ENCODE measurements at places on chromosomes 16 and 17. TPM values are rescaled to one million over a fixed set of nuclear protein-coding genes. Genes with fewer than 3 reads are reported as not detected.

DNA sequence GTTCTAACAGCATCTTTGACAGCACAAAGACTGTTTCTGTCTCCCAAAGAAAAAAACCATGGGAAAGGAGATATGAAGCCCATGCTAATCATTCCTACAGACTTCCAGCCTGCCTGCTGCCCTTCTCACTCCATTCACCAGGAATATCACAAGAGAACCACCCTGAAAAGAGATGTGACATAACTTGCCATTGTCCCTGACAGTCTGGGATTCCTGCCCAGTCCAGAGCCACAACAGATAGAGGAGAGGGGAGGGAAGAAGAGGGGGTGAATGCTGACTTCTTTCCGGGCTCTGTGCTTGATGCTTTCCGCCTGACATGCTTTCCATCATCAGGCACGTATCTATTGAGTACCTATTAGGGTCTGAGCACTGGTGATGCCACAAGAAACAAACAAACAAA, 31.6 kb upstream of the ASIC2 start:
- H3K4me3 ChIP-seq, result no peak overlapping the region
- H3K4me1 ChIP-seq, result no peaks in the 10 kb centered on the region
- no peak overlapping the region for H3K27ac ChIP-seq
- H3K36me3 ChIP-seq, result no peaks in the 10 kb centered on the region

DNA sequence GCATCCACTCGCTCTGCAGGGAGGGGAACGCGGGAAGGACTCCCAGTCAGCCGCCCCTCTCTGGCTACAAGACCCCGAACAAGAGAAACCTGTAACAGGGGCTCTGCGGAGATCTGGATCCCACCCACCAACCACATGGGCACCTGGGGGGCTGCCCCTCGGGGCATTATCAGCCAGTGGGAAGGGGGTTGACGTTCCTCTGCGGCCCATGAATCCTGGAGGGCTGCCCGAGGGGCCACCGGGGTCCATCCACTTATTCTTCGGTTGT, 1.8 kb upstream of the PCGF2 start:
- H3K4me1 ChIP-seq, result peaks cover 27% of the 10 kb centered on the region
- no peaks in the 10 kb centered on the region for H3K27me3 ChIP-seq
- H3K4me3 ChIP-seq, result peak overlapping the region; percentile 84
- H3K27ac ChIP-seq, result peak overlapping the region; percentile 93

DNA sequence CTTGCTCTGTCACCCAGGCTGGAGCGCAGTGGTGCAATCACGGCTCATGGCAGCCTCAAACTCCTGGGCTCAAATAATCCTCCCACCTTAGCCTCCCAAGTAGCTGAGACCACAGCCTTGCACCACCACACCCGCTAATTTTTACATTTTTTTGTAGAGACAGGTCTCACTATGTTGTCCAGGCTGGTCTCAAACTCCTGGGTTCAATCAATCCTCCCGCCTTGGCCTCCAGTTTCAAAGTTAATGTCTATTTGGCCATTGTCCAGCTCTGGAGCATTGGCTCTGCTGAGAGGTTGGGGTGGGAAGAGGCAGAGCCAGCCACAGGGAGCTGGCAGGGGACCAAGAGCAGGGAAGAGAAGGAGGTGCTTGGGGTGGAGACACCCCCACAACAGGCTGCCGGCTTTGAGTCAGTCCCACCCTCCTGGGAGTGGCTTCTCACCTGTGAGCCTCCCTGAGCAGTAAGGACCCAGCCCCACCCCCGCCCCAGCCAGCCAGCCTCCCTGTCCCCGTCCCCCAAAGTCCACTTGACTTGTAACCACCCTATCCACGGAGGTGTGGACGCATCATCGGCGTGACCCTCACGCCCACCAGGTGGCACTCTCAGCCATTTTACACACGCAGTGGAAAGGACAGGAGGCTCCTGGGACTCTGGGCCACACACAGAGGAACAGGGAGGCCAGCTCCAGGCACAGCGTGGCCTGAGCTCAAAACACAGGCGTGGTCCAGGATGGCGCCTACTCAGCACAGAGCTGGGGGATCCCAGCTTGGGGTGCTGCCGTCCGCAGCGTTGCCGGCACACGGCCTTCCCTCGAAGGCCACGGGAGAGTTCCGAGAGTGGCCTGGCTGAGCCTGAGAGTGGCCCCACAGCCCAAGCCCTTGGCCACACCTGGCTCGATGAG, 22.8 kb upstream of the PVALEF start:
- peak overlapping the region; percentile 37 for H3K4me3 ChIP-seq
- peak; percentile 82 for DNase-seq
- H3K4me1 ChIP-seq, result no peaks in the 10 kb centered on the region
- no peaks in the 10 kb centered on the region for H3K36me3 ChIP-seq
- H3K27me3 ChIP-seq, result no peaks in the 10 kb centered on the region

DNA sequence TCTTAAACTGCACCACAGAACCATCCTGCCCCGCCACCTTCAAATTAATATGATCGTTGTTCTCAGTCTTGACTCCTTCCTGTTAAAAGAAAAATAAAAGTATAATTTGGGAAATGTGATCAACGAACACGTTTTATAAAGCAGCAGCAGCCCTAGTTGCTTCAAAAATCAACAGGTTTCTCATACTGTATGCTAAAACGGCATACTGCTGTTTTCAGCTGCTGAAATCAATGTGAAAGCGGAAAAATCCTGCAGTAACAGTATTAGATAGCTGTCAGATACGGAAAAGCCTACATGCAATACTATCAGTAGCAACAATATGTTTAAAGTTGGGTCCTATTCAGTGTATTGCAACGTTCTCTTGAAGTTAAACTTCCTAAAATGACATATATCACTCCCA, 1.6 kb downstream of the SUMO2 start:
- H3K4me3 ChIP-seq, result peak overlapping the region; percentile 98
- H3K27ac ChIP-seq, result peak overlapping the region; percentile 99
- no peaks in the 10 kb centered on the region for H3K36me3 ChIP-seq
- no peaks in the 10 kb centered on the region for H3K4me1 ChIP-seq
- no peak for DNase-seq

- peaks cover 17% of the 10 kb centered on the region for H3K36me3 ChIP-seq
- peaks cover 3% of the 10 kb centered on the region for H3K4me1 ChIP-seq
- no peak overlapping the region for H3K27ac ChIP-seq
- no peaks in the 10 kb centered on the region for H3K27me3 ChIP-seq
- no peak overlapping the region for H3K4me3 ChIP-seq
Measured at GRCh38 chr17:2693561-2694380, 17.8 kb downstream of the CLUH start.

GRCh38 chr17:41009301-41009760, 403 bp upstream of the KRTAP3-1 start:
- H3K4me3 ChIP-seq, result no peak overlapping the region
- no peaks in the 10 kb centered on the region for H3K27me3 ChIP-seq
- DNase-seq, result no peak
- no peak overlapping the region for H3K27ac ChIP-seq

GRCh38 chr17:27770877-27771276, 29.5 kb downstream of the NOS2 start:
- H3K4me3 ChIP-seq, result no peak overlapping the region
- no peak overlapping the region for H3K27ac ChIP-seq
- H3K4me1 ChIP-seq, result no peaks in the 10 kb centered on the region
- H3K36me3 ChIP-seq, result no peaks in the 10 kb centered on the region

- DNase-seq, result no peak
- no peak overlapping the region for H3K4me3 ChIP-seq
- H3K27me3 ChIP-seq, result no peaks in the 10 kb centered on the region
- no peaks in the 10 kb centered on the region for H3K36me3 ChIP-seq
Measured at GRCh38 chr16:89498839-89499238, 8.5 kb upstream of the ANKRD11 start.

DNA sequence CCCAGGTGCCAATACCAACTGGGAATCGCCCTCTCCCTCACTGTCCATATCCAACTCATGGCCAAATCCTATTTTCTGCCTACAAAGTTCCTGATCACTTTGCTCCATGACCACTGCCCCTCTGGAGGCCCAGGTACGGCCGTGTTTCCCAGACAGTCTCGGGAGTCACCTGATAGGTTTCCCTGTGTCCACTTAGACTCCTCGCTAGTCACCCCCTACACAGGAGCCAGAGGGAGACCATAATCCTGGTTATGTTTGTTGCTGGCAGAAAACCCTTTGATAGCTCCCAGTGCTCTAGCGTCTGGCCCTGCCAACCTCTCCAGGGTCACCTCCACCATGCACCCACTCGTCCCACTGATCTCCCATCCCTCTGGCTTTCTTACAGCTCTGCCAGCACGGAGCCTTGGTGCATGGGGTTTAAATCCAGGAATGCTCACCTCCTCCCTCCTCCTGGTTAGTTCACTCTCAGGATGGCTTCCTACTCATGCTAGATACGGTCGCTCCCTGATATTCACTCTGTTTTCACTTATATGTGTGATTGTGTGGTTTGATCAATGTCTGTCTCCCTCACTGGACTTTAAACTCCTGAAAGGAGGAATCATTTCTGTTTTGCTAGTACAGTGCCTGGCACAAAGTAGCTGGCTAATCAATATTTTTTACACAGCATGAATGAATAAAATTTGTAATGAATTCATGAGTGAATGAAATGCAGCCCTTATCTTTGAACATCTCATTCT, 7.5 kb upstream of the CALB2 start:
- no peak overlapping the region for H3K4me3 ChIP-seq
- no peaks in the 10 kb centered on the region for H3K36me3 ChIP-seq
- no peaks in the 10 kb centered on the region for H3K27me3 ChIP-seq
- DNase-seq, result no peak

DNA sequence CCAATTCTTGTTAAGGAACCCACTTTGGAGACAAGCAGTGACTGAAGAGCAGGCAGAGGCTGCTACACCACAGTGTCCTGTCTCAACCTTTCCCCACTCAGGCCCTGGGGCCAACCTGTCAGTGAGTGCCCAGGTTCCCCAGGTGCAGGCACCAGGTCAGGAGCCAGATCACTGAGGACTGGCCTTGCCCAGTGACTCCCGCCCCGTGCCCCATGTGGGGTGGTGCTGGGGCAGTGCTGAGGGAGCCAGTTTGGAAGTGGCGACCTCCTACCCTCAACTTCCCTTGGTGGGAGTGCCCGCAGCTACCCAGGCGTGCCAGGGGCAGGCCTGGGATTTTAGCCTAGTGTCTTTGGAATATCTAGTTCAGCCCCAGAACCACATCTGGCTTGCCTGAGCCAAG, 29.3 kb downstream of the SREBF1 start:
- no peaks in the 10 kb centered on the region for H3K4me1 ChIP-seq
- H3K36me3 ChIP-seq, result no peaks in the 10 kb centered on the region

GRCh38 chr16:11016993-11017392, 72.6 kb downstream of the CLEC16A start:
- no peaks in the 10 kb centered on the region for H3K27me3 ChIP-seq
- no peaks in the 10 kb centered on the region for H3K36me3 ChIP-seq
- H3K4me1 ChIP-seq, result no peaks in the 10 kb centered on the region
- no peak overlapping the region for H3K27ac ChIP-seq
- no peak overlapping the region for H3K4me3 ChIP-seq

- H3K27me3 ChIP-seq, result no peaks in the 10 kb centered on the region
- no peak overlapping the region for H3K27ac ChIP-seq
- no peaks in the 10 kb centered on the region for H3K36me3 ChIP-seq
- peak overlapping the region; percentile 52 for H3K4me3 ChIP-seq
Measured at GRCh38 chr17:74972973-74973328, 392 bp upstream of the HID1 start.

DNA sequence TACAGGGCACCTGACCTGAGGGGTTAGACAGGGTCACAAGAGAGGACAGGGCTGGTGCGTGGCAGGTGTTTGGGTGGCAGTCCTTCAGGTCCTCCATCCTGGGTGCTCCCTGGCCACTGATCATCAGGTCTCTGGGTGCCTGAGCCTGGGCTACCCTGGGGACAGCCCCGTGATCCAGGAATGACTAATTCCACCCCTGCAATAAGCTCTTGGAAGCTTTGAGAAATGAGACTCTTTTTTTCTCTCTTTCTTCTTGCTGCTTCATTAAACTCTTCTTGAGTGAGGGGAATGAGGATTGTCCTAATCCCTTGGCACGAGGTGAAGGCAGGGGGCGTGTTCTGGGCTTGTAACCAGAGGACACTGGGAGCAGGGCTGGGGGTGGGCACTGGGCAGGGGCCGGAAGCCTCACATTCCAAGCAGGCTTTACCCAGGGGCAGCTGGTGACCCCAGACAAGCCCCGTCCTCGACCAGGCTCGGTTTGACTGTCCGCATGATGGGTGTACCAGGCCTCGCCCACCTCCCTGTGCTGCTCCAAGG, 21.4 kb upstream of the SPNS2 start:
- no peaks in the 10 kb centered on the region for H3K36me3 ChIP-seq
- peak overlapping the region; percentile 80 for H3K27ac ChIP-seq

GRCh38 chr17:78988152-78988551, 8.4 kb upstream of the LGALS3BP start:
- H3K27me3 ChIP-seq, result no peaks in the 10 kb centered on the region
- no peaks in the 10 kb centered on the region for H3K4me1 ChIP-seq
- no peak overlapping the region for H3K27ac ChIP-seq
- no peak overlapping the region for H3K4me3 ChIP-seq
- H3K36me3 ChIP-seq, result no peaks in the 10 kb centered on the region

DNA sequence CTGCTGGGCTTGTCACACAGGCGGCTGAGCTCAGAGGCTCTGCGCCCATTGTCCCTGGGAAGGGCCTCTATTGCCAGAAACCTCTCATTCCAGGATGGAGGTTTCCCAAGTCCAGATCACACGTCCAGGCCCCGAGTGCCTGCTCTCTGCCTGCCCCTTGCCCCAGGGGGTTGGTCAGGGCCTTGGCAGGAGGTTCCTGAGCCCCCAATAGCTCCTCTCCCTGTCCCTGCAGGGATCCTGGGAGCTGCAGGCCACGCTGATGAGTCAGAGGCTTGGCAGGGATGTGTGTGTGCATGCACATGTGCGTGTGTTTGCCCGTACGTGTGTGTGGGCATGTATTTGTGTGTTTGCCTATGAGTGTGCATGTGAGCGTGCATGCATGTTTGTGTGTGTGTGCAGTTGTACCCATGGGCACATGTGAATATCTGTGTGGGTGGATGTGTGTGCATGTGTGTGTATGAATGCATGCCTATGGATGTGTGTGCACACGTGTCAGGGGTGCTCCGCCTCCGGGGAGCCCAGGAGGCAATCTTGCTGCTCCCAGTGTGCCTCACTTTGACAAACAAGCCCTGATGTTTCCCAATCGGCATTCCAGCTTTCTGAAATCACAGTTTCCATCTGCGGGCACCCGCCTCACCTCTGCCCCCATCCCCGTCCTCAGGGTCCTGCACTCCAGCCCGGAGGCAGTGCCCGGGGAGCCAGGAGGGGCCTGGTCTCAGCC, 98.4 kb upstream of the GSE1 start:
- peaks cover 21% of the 10 kb centered on the region for H3K4me1 ChIP-seq
- peak; percentile 71 for DNase-seq

- H3K27ac ChIP-seq, result no peak overlapping the region
- DNase-seq, result no peak
- no peaks in the 10 kb centered on the region for H3K4me1 ChIP-seq
- H3K27me3 ChIP-seq, result no peaks in the 10 kb centered on the region
- H3K36me3 ChIP-seq, result no peaks in the 10 kb centered on the region
Measured at GRCh38 chr16:83792391-83792790, 15.4 kb upstream of the HSBP1 start.

ABCC11 gene
- total RNA-seq, result 0.32 TPM

XYLT1 gene
- 32.8 TPM for total RNA-seq

CTRB2 gene
- not detected for total RNA-seq

ESRP2 gene
- 58.0 TPM for total RNA-seq

TMEM100 gene
- 20.3 TPM for total RNA-seq

MPP2 gene
- total RNA-seq, result 2.6 TPM
